ENCODE measurements at places on chromosomes 11 and 22. TPM values are rescaled to one million over a fixed set of nuclear protein-coding genes. Genes with fewer than 3 reads are reported as not detected.

DNA sequence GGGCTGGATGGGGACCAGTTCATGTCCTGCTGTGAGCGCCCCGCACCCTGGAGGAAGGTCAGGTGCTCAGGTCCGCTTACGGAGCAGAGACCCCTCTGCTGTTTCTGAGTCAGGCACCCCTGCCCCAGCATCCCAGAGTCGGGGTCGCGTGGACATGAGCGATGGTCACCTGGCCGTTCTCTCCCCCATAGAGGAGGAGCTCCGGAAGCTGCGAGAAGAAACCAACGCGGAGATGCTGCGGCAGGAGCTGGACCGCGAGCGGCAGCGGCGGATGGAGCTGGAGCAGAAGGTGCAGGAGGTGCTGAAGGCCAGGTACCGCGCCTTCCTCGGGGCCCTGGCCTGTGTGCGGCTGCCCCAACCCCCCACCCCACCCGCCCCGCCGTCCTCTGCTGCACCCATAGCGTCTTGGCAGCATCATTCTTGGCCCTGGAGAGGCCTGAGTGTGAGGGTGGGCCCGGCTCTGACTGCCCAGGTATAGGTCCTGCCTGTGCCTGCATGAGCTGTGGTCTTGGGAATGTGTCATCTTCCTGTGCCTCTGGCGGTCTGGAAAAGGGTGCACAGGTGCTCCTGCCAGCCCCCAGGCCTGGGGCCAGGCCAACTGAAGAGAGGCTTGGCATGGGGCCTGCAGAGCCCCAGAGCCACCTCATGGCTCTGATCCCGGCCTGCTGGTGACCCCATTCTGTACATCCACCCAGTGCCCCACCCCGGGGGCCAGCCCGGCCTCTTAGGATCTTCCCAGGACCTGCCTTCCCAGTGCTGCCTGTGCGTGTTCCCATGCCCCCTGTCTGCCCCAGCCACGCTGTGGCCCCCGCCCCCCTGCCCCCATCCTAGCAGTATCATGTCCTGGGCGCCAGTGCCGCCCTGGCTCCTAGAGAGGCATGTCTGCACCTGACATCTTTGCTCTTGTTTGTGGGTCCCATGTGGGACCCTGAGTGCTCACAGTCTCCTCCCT lies 38.1 kb downstream of the GRAMD4 start:
- no peak for DNase-seq

DNA sequence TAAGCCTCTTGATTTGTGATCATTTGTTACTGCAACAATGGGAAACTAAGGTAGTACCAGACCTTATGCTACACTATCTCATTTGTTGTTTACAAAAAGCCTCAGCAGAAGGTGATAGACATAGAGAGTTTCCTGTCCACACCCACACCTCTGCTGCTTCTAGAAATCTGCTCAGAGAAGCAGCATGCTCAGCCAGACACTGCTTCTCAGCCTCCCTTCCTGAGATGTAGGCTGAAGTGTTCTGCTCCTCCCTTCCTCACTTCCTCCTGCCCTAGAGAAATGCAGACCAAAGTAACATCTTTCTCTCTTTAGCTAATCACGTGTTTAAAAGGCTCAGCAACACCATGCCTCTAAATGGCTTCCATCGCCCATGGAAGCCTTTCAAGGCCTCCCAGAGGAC lies 88.4 kb downstream of the SLC1A2 start:
- DNase-seq, result no peak

GRCh38 chr22:35777335-35777975 lies 59.8 kb downstream of the APOL5 start:
- DNase-seq, result peak; percentile 77

GRCh38 chr11:73461335-73461840 lies 85.2 kb downstream of the RELT start:
- DNase-seq, result no peak

GRCh38 chr22:44201665-44202064 lies 20.9 kb downstream of the PARVG start:
- no peak for DNase-seq

GRCh38 chr11:24886880-24887619 lies 390.2 kb downstream of the LUZP2 start:
- no peak for DNase-seq

GRCh38 chr22:30325065-30325720 lies 1.5 kb downstream of the TBC1D10A start:
- DNase-seq, result peak; percentile 97

- no peak for DNase-seq
Observed at GRCh38 chr11:5198285-5198684, 2.2 kb downstream of the OR51V1 start.

DNA sequence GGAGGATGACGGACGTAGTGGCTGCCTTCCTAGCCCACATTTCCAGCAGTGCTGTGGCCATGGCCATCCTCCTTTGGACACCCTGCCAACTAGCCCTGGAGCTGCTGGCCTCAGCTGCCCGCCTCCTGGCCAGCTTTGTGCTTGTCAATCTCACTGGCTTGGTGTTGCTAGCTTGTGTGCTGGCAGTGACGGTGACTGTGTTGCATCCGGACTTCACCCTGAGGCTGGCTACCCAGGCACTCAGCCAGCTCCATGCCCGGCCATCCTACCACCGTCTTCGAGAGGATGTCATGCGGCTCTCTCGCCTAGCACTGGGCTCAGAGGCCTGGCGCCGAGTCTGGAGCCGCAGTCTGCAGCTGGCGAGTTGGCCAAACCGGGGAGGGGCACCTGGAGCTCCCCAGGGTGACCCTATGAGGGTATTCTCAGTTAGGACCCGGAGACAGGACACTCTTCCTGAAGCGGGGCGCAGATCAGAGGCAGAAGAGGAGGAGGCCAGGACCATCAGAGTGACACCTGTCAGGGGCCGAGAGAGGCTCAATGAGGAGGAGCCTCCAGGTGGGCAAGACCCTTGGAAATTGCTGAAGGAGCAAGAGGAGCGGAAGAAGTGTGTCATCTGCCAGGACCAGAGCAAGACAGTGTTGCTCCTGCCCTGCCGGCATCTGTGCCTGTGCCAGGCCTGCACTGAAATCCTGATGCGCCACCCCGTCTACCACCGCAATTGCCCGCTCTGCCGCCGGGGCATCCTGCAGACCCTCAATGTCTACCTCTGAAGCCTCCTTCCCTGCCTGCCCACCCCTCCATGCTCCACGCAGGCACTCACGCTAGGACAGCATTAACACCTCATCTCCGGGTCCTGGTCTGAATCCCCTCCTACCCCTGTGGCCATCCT lies 1.6 kb downstream of the RNF26 start:
- no peak for DNase-seq

GRCh38 chr11:73239571-73240189 lies 21.6 kb downstream of the P2RY2 start:
- DNase-seq, result no peak

DNA sequence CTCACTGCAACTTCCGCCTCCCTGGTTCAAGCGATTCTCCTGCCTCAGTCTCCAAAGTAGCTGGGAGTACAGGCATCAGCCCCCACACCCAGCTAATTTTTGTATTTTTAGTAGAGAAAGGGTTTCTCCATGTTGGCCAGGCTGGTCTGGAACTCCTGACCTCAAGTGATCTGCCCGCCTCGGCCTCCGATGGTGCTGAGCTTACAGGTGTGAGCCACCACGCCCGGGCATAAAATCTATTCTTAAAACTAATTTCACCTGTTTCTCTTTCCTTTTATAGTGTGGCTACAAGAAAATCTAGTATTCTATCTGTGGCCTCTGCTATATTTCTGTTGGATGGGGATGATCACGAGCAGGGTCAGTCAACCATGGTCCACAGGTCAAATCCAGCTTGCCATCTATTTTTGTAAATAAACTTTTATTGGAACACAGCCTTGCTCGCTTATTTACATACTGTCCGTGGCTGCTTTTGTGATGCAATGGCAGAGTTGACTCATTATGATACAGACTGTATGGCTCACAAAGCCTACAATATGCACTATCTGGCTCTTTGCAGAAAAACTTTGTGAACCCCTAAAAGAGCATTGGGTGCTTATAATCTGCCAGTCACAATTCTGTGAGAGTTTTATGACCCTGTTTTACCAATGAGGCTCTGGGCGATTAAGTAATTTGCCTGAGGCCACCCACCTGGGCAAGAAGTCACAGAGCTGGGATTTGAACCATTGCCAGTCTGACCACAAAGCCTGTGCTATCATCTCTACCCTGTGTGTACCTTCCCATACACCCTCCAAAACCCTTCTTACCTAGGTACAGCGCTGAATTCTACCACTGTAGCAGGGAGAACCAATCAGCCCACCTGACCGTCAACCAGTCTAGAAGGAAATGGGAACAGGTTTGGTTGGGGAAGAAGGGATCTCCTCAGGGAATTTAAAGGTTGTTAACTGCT lies 28.3 kb downstream of the SLC1A2 start:
- peak; percentile 86 for DNase-seq

DNA sequence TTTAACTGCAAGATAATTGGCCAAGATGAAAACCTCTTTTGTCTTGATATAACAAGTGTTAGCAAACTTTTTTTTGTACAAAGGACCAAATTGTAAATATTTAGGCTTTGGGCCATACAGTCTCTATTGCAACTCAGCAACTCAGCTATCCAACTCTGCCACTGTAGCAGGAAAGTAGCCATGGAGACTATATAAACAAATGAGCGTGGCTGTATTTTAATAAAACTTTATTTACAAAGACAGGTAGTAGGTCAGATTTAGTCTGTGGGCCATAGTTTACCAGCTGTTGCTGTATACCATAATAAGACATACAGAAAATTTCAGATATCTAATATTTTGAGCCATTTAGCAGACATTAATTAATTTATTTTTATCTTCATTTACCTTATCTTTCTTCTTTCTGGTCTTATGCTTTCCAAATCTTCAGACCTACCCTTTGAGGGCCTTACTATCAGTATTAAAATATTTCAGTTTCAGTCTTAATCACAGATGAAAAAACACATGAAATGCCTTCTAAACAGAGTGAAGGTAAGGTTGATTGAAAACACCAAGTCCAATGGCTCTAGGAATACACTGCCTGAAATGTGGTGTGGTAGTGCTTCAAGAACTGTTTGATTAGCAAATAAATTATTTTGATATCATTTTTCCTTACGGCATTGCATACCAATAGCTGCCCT lies 256.9 kb upstream of the CTSC start:
- DNase-seq, result no peak

- DNase-seq, result no peak
Observed at GRCh38 chr22:28027453-28028448, 108.7 kb upstream of the PITPNB start.

DNA sequence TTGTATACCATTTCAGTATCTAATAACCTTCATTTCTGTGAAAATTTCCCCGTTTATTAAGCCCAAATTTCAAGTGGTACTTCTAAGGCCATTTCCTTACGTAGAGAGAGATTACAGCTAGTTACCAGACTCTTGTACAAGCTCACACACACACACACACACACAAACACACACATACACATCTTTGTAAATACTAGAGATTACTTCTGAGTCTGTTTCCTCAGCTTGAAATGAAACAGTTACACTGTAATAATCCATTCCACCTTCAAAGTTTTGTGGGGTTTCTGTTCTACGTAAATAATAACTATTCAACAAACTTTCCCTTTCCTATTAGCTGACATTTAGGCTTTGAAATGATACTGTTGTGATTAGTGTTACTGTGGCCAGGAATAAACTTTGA lies 6.2 kb downstream of the POGLUT3 start:
- peak; percentile 40 for DNase-seq

- DNase-seq, result no peak
Observed at GRCh38 chr11:37718431-37718999, 1120.5 kb upstream of the RAG2 start.

DNA sequence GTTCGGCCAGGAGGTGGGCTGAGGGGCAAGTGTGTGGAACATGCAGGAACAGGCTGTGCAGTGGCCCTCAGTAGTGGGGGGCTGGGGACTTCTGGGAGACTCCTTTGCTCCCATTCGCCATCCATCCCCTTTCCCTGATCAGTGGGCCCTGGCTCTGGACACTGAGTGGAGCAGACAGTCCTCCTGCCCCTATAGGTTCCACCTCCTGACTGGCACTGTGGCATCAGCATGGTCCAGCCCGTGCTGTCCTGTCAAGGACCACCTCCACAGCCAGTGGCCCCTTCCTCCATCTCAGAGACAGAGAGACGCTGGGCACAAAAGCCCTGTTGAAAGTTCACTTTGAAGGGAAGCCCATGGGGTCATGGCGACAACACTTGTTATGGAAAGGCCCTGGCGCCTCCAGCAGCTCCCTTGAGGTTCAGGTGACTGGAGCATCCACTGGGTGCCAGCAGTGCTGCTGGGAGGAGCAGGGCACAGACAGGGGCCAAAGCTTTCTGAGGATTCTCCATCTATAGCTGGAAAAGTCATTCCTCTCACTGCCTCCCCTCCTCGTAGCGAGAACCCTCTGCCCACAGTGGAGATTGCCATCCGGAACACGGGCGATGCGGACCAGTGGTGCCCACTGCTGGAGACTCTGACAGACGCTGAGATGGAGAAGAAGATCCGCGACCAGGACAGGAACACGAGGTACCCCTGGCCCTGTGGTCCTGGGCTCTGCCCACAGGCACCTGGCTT lies 5.6 kb downstream of the DERL3 start:
- no peak for DNase-seq

DNA sequence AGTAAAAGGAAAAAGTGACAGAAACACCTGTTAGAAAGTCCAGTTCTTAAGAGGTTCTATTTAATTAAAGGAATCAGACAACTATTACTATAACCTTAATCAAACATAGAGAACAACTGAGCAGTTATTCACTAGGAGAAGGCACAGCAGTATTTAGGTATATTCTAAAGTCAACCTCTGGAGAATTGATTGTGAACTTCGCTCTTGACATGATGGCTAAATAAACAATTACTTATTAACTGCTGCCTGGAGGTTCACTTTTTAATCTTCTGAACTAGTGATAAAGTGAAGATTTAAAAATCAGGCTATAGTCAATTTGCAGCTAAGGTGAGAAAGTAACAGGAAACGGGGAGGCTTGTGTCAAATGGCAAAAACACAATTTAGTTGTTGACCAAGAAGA lies 557.3 kb downstream of the FAM181B start:
- no peak for DNase-seq

DNA sequence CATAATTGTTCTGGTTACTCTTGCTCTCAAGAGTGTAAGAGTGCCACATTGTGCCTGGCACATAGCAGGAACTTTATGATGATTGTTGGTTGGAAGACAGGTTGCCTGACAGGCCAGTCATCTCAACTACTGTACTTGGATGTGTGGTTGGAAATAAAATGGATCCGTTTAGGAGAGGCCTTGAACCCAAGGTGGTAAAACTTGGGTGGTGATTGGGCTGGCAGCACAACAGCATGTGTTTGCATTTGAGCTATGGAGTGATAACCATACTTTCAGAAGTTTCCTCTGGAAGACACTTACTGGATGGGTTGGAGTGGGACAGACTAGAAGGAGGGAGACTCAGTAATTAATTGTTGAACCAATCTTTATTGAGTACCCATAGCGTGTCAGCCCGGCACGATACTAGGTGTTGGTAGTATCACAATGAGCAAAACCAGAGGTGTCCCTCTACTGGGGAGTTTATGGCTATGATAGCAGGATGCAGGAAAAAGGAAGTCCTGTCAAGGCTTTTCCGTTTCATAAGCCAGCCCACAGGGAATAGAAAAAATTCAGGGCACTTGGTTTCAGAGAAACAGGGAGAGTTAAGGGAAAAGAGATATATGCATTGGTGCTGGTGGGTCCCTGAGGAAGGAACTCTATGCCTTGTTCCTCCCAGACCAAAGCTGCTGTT lies 3.1 kb upstream of the TMEM109 start:
- DNase-seq, result no peak

The P2RX6 gene
- 3.5 TPM for total RNA-seq

The ANO5 gene
- total RNA-seq, result 0.32 TPM

The C11orf21 gene
- not detected for total RNA-seq

The C1QTNF4 gene
- total RNA-seq, result 0.43 TPM

The BDNF gene
- 20.6 TPM for total RNA-seq

The ADM2 gene
- total RNA-seq, result 5.8 TPM

The SLC22A12 gene
- total RNA-seq, result not detected

The SCN3B gene
- under 0.01 TPM for total RNA-seq

The INS gene
- total RNA-seq, result not detected

The KCNJ4 gene
- total RNA-seq, result not detected

The CARD16 gene
- 30.7 TPM for total RNA-seq

The UCP2 gene
- 6.1 TPM for total RNA-seq

The VWA5A gene
- total RNA-seq, result 6.5 TPM
